ENCODE measurements at places on chromosomes 2 and 18. TPM values are rescaled to one million over a fixed set of nuclear protein-coding genes. Genes with fewer than 3 reads are reported as not detected.

The TSPYL6 gene
- not detected for polyA plus RNA-seq

The SOWAHC gene
- 9.1 TPM for polyA plus RNA-seq

The FRZB gene
- 0.23 TPM for polyA plus RNA-seq

DNA sequence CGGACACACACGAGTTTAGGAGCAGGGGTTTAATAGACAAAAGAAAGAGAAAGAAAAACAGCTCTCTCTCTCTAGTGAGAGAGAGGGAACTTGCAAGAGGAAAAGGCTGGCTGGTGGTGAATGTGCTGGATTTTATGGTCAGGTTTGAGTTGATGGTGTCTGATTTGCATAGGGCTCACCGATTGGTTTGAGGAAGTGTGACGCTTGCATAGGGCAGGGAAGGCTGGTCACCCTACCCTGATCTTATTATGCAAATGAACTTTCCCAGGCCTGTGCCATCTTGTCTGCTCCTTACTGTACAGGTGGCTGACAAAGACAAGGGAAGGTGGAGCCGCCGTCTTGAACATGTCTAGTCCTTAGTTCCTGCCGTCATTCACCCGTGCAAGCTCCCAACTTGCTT lies 408.9 kb downstream of the RIT2 start:
- DNase-seq = no peak

GRCh38 chr2:85692039-85692645 lies 2.0 kb upstream of the GNLY start:
- no peak for DNase-seq

GRCh38 chr2:127573298-127573697 lies 37.8 kb downstream of the MYO7B start:
- DNase-seq = no peak

DNA sequence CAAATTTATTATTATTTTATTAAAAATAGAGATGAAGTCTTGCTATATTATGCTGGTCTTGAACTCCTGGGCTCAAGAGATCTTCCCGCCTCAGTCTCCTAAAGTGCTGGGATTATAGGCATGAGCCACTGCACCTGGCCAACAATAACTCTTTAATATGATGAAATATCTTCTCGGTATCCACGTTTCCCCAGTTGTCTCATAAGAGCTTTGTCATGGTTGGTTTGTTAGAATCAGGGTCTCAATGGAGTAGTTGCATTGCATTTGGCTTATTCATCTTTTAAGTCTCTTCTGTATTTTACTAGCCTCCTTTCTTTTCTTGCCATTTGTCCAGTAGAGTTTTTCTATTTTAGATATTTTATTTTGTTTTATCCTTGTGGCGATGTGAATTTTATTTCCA lies 32.7 kb upstream of the DLX2 start:
- DNase-seq = no peak

DNA sequence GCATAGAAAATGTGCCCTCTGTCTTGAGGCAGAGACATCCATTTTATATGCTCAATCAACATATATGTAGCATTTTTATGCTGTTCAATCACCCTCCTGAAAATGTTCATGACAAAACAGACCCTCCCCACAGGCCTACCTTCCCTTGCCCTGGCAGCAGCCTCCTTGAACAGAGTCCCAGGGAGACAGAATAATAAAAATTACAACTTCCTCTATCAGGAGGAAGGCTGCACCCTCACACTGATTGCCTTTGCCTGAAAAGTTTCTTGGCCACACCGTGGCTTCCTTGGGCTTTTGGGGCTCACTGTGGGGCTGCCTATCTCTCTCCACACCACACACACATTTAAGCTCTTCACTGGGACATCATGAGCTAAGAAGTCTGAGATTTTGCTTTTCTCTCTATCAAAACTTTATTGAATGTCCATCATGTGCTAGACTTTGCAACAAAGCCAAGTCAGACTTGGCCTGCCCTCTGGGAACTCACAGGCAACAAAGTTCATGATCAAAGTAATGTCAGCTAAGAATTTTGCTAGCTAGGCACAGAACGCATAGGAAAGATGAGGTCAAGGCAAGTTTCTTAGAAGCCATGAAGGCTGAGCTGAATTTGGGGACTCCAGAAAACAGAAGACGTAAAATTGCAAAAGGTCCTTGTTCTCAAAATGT lies 101.6 kb downstream of the BCL2L11 start:
- no peak for DNase-seq

All from BJ (cell line).